ENCODE measurements at places on chromosomes 6 and 20. TPM values are rescaled to one million over a fixed set of nuclear protein-coding genes. Genes with fewer than 3 reads are reported as not detected.
A peak's percentile ranks its signal among the peaks of the same experiment; 100 is the strongest.

The FAM83C gene
- total RNA-seq: not detected

The ZNF133 gene
- total RNA-seq: 14.4 TPM

The NOX3 gene
- total RNA-seq: not detected

The XKR7 gene
- 3.9 TPM for total RNA-seq

The ULBP3 gene
- total RNA-seq: 4.2 TPM

DNA sequence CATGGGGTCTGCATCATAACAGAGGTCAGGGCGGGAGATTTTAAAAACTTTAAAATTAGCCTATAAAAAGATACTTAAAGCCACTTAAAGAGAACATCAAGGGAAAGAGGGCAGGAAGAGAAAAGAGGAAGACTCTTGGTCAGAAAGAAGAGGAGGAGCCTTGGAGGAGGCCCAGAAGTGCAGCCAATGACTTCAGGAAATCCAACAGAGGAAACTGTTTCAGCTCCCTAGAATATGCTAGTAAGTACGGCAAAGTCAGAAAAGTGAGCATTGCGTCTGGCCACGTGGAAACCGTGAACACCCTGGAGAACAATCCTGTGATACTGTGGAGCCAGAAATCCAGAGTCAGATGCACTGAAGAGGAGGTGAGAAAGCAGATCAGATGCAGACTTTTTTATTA lies 22.5 kb upstream of the NHSL1 start:
- H3K27ac ChIP-seq: peak overlapping the region; percentile 80
- no peak overlapping the region for H3K4me3 ChIP-seq
- peaks cover 34% of the 10 kb centered on the region for H3K4me1 ChIP-seq
- H3K27me3 ChIP-seq: no peaks in the 10 kb centered on the region

- no peaks in the 10 kb centered on the region for H3K36me3 ChIP-seq
- no peaks in the 10 kb centered on the region for H3K4me1 ChIP-seq
- H3K27ac ChIP-seq: no peak overlapping the region
- H3K4me3 ChIP-seq: no peak overlapping the region
- DNase-seq: no peak
- no peaks in the 10 kb centered on the region for H3K27me3 ChIP-seq
Measured at GRCh38 chr20:19849341-19850197, 91.5 kb downstream of the RIN2 start.

DNA sequence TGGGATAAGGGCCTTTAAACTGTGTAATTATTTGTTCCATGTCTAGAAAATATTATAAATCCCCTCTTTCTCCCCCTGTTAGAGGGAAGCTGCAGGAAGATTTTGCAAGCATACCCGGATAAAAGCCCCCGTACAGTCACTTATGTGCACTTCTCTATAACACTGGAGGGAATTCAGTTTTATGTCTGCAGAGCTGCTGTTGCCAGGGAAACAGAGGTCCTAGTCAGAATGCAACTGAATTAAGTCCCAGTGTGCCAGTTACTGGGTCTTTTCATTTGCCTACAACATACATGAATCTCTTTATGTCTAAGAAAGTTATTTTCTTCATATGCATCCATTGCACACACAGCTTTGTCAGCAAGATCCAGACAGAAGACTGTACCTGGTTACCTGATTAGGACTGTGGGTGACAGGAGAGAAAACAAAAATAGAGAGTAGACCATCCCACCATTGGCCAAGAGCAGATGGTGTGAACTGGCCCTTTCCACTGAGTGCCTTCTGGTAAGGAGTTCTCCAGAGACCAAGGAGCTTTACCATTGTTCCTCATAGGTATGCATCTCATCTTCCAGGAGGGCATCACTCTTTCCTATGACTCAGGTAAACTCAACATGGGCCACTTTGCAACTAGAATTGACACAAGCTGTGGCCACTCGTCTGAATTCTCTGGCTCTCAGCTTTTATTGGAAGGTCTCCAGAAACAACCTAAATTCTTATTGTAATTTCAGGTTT lies 180.8 kb upstream of the PHACTR1 start:
- no peak overlapping the region for H3K4me3 ChIP-seq
- DNase-seq: no peak
- no peaks in the 10 kb centered on the region for H3K36me3 ChIP-seq
- no peaks in the 10 kb centered on the region for H3K4me1 ChIP-seq

DNA sequence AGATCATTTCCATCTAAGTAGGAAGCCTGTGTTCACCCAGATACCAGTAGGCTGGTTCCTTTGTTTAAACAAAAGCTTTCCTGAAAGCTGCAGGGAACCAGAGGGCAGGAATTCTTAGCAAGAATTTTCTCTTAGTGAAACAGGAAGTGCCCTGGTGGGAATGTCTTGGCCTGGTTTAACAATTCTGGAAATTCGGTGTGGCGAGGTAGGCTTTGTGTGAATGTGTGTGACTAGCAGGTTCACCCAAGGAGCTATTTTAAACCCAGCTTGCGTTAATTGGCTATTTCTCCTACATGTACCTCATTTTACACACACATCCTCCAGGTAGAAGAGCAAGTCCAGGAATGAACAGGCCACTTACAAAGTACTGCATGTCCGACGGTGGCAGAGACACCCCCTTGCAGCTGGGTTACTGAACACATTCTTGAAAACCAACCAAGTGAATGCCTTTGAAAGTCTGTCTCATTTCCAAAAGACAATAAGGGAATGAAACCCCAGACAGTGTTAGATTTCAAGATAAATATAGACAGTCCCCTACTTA lies 64.6 kb downstream of the GFOD1 start:
- DNase-seq: peak; percentile 98
- H3K36me3 ChIP-seq: no peaks in the 10 kb centered on the region
- peaks cover 32% of the 10 kb centered on the region for H3K4me1 ChIP-seq
- no peaks in the 10 kb centered on the region for H3K27me3 ChIP-seq
- no peak overlapping the region for H3K4me3 ChIP-seq
- peak overlapping the region; percentile 99 for H3K27ac ChIP-seq

- no peaks in the 10 kb centered on the region for H3K36me3 ChIP-seq
- no peak overlapping the region for H3K27ac ChIP-seq
- H3K4me3 ChIP-seq: no peak overlapping the region
- no peaks in the 10 kb centered on the region for H3K4me1 ChIP-seq
- H3K27me3 ChIP-seq: no peaks in the 10 kb centered on the region
Measured at GRCh38 chr20:44773070-44773829, 27.6 kb downstream of the KCNK15 start.

GRCh38 chr20:42378826-42379225 lies 760.6 kb upstream of the CHD6 start:
- no peak for DNase-seq
- 0 out of 2 replicates have a peak, but pooled peaks cover 5% of the 10 kb centered on the region for H3K36me3 ChIP-seq
- no peaks in the 10 kb centered on the region for H3K4me1 ChIP-seq
- no peak overlapping the region for H3K27ac ChIP-seq

GRCh38 chr6:1524040-1524480 lies 85.7 kb upstream of the FOXC1 start:
- H3K4me1 ChIP-seq: peaks cover 10% of the 10 kb centered on the region
- DNase-seq: peak; percentile 94
- peaks cover 61% of the 10 kb centered on the region for H3K27me3 ChIP-seq
- no peaks in the 10 kb centered on the region for H3K36me3 ChIP-seq

DNA sequence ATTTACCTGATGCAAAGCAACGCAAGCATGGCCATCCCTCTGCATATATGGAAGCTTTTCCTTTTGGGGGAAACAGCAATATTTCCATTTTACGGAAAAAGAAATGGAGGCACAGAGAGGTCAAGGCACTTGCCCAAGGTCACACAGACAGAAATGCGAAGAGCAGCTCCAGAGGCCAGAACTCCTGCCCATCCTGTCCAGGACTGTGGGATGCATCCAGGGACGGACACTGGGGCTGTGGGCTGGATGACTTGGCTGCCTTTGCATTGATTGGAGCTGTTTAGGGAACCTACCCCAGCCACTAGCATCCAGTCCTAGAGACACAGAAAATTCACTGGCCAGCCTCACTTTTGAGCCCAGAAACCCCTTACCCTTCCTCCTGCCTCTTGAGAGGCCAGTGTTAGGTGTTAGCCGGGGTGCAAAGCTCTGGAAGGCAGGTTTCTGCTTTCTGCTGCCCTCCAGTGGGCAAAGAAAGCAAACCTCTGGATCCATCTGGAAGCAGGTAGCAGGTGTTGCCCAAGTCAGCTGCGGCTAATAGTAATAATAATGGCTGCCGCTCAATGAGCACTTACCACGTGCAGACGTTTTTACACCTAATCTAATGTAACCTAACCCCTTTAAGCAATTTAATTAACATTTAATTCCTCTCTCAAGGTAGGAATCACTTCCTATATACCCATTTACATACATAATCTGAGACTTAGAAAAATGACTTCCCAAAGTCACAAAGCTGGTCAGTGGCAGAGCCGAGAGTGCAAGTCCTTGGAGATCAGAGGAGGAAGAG lies 31.7 kb upstream of the CCN5 start:
- H3K27ac ChIP-seq: no peak overlapping the region
- H3K36me3 ChIP-seq: no peaks in the 10 kb centered on the region
- no peak overlapping the region for H3K4me3 ChIP-seq
- peaks cover 6% of the 10 kb centered on the region for H3K4me1 ChIP-seq
- H3K27me3 ChIP-seq: no peaks in the 10 kb centered on the region

- no peaks in the 10 kb centered on the region for H3K27me3 ChIP-seq
- peaks cover 7% of the 10 kb centered on the region for H3K4me1 ChIP-seq
- DNase-seq: no peak
- no peaks in the 10 kb centered on the region for H3K36me3 ChIP-seq
- no peak overlapping the region for H3K27ac ChIP-seq
Measured at GRCh38 chr6:71496018-71496721, 207.6 kb downstream of the OGFRL1 start.

GRCh38 chr6:76742919-76743318 lies 670.5 kb upstream of the IMPG1 start:
- no peaks in the 10 kb centered on the region for H3K4me1 ChIP-seq
- no peaks in the 10 kb centered on the region for H3K27me3 ChIP-seq
- no peak overlapping the region for H3K27ac ChIP-seq
- no peak for DNase-seq
- no peaks in the 10 kb centered on the region for H3K36me3 ChIP-seq

DNA sequence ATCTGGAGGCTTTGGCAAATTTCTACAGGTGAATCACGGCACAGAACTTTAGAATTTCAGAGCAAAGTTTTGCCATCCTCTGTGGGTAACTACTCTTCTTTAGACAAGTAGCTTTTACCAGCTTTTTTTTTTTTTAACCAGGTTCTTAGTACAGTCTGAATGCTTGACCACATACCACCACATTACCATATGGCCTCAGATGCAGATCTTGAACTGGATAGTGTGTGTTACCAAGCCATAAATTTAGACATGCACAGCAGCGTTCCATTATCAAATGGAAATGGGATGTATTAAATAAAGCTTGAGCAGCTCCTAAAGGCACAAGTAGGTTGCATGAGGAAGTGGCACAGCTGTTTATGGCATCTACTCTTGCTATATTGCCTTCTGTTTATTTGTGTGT lies 38.3 kb upstream of the PRSS16 start:
- H3K4me1 ChIP-seq: peaks cover 16% of the 10 kb centered on the region
- peaks cover 19% of the 10 kb centered on the region for H3K27me3 ChIP-seq

DNA sequence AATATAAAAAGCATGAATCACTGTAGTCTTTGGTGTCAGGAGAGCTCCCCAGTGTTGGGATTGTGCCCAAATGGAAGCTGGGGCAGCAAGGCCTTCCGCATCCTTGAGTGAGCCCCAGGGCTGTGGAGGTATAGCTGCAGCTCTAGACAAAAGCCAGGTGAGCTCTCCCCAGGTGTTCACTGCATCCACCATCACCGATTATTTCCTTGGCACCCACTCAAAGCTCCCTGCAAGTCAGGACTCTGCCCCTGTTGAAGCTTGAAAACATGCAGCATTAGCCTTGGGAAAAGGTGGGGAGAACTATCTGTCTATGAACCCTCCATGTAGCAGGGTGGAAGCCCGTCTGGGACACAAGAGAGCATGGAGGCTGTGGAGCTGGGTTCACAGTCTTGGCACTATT lies 228.8 kb downstream of the BMP7 start:
- no peak for DNase-seq
- H3K4me1 ChIP-seq: no peaks in the 10 kb centered on the region
- no peaks in the 10 kb centered on the region for H3K27me3 ChIP-seq
- H3K27ac ChIP-seq: no peak overlapping the region
- H3K36me3 ChIP-seq: no peaks in the 10 kb centered on the region
- H3K4me3 ChIP-seq: no peak overlapping the region

Measured in GM23338 (cell line).